ENCODE measurements at places on chromosomes 2 and 18.

GRCh38 chr2:141957827-141958450 is 172.9 kb downstream of the LRP1B start:
- no peak for DNase-seq

DNA sequence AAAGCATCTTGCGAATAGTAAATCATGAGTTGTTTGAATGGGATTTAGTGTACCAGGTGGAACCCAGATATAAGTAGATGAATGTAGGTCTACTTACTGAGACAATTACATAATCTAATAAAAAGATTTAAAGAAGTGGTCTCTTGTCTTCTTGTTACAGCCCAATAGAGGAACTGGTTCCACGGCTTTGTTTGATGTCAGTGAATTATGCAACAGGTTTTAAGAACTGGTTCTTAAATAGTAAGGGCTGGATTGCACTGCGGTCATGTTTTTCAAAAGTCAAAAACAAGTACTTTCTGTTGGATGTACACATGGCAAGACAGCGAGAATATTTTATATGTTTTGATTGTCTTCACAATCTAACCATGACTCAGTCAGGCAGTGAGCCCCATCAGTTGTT is 15.4 kb upstream of the SLC9A2 start:
- DNase-seq: no peak

DNA sequence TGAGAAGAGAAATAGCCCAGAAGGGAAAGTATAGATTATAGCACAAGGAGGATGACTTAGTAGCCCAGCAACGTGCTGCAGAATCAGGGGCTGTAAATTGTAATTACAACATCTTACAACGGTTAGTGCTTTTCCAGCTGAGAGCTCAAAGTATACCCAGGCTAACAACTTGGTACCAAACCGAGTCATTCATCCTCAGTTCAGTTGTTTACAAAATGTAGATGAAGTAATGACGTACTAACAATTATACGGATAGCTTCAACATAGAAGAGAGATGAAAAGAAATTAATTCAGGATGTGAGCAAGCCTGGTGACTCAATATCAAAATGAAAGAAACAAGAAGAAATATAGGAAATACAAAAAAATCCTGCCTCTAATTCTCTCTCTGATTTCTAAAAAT is 99.2 kb downstream of the DYNAP start:
- DNase-seq: no peak

- no peak for DNase-seq
Observed at GRCh38 chr2:4653991-4654390, 950.6 kb downstream of the DCDC2C start.

- no peak for DNase-seq
Observed at GRCh38 chr18:61496374-61496773, 163.1 kb downstream of the CDH20 start.

Measured in hepatic stellate cell (primary cell).